ENCODE measurements at places on chromosomes 12 and 14.

GRCh38 chr14:34436960-34437728 is 24.9 kb downstream of the SPTSSA start:
- DNase-seq = no peak

DNA sequence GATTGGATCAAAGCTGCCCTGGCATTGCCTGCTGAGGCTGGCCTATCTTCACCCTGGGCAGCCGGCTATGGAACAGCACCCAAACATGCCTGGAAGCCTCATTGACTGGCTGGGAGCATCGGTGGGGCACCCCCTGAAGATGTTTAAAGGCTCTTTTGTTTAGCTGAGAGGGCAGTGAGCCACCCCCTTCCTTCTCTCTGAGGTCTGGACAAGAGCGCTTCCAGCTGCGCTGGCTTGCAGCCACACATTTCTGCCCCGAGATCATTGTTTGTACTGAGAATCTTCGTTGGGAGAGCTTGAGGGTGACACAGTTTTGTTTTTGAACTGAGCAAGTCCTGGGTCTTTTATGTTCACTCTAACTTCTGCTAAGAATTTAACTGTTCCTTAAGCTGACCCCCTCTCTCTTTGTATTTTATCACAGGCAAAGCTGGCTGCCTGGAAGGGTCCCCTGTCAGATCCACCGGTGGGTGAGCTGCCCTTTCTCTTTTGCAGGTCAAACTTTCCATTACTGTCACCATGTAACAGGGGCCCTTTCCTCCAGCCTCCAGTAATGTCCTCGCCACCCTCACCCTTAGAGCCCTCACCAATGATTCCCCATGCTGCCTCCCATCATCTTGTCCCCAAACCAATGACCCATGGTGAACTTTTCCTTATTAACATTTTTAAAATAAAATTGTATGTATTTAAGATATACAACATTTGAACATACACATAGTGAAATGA is 212.2 kb downstream of the KIF26A start:
- no peak for DNase-seq

GRCh38 chr14:24422694-24423601 is 6.5 kb downstream of the CBLN3 start:
- no peak for DNase-seq

DNA sequence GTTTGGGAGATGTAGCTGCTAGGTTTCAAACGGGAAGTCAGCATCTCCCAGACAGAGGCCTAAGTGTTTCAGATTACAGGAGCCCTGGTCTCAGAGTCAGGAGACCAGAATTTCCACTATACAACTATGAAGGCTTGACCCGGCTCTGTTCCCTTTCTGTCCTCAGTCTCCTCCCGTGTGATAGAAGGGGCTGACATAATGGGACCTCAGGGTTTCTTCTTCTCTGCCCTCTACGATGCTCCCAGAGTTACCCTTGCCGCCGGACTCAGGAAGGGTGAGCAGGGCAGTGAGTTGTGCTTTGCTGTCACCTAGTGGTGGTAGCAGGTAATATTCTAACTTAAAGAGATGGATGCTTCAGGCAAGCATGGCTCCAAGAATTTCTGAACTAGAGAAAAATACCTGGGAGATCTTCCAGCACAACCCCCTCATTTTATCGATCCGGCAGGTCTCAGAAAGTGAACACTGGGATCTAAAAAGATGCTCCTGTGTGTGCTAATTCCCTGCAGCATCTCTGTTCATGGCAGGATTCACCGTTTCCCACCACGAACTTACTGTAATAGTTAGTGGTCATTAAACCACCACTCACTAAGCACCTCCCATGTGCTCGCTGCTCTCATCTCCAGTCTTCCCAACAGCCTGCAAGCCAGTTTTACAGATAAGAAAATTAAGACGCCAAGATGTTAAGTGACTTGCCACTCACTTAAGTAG is 84.4 kb downstream of the VWF start:
- peak; percentile 45 for DNase-seq

- no peak for DNase-seq
Observed at GRCh38 chr12:97805146-97805545, 342.5 kb downstream of the RMST start.

GRCh38 chr12:110037315-110037714 is 11.0 kb downstream of the C12orf76 start:
- no peak for DNase-seq

DNA sequence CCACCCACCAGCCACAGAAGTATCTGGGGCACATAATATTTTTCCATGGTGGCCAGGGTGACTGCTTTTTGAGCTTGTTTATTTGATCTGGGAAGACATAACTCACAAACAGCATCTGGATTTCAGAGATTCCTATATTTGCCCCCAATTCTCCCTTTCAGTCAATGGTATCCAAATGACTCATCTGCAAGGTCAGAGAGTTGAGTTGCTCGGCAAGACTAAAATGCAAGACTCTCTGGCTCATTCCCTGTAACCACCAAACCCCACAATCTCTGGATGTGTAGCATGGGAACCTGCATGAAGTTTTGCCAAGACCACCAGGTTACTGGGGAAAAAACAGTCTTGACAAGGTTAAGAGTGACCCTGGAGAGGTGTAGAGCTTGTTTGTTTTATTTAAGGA is 174.9 kb upstream of the FAR2 start:
- no peak for DNase-seq

GRCh38 chr12:56766535-56766934 is 3.4 kb downstream of the HSD17B6 start:
- DNase-seq = no peak

DNA sequence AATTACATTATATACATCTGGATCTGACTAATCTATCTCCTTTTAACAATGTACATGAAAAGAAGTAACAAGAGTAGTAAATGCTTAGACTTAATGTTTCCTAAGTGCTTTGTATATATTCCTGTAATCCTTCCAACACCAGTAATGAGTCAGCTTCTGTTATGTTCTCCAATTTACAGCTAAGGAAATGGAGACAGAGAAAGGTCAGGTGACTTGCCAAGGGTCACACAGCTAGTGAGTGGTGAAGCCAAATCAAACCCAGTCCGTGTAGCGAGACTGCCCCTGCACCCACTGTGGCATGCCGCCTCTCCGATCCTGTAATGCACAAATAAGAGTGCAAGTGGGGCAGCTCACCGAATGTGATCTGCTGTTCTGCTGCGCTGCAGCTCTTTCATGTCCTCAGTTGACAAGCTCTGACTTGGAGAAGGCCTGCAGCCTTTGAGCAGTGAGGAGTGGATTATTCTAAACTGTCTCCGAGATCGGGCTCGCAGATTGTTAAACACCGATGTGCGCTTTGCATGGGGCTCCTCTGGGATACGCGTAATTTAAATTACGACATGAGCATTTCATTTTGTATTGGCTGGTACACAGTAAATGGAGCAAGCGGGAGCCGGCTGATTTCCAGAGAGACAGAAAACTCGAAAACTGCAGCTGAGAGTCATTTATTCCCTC is 65.1 kb upstream of the KTN1 start:
- DNase-seq = no peak

DNA sequence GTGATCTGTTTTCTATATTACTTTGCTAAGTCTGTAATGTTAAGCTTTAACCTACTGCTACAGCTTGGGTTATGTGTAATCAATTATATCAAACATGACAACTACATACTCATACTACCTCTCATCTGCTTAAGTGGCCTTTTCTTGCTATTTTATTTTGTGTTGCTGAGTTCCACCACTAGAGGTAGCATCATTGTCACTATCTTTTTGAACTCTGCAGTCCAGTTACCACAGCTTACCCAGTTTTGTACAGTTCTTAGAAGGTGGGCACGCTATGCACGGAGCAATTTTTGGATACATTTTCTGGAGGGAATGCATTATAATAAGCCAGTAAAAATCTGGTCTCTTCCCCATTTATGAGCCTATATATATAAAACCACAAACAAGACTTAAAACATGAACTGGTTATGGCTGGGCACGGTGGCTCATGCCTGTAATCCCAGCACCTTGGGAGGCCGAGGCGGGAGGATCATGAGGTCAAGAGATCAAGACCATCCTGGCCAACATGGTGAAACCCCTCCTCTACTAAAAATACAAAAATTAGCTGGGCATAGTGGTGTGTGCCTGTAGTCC is 48.5 kb downstream of the SAV1 start:
- no peak for DNase-seq

GRCh38 chr12:77979597-77980250 is 149.0 kb downstream of the NAV3 start:
- no peak for DNase-seq

DNA sequence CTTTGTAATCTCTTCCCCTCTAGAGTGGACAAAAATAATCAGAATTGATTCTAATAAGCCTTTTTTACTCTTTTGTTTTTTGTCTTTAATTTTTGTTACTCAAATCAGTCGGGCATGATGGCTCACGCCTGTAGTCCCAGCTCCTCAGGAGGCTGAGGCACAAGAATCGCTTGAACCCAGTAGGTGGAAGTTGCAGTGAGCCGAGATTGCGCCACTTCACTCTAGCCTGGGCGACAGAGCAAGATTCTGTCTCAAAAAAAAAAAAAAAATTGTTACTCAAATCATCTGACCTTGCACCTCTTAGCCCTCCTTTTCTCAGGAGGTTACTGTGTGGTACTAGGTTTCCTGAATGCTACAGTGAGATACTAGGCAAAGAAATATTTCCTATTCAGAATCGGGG is 280.6 kb downstream of the PDZRN4 start:
- no peak for DNase-seq

DNA sequence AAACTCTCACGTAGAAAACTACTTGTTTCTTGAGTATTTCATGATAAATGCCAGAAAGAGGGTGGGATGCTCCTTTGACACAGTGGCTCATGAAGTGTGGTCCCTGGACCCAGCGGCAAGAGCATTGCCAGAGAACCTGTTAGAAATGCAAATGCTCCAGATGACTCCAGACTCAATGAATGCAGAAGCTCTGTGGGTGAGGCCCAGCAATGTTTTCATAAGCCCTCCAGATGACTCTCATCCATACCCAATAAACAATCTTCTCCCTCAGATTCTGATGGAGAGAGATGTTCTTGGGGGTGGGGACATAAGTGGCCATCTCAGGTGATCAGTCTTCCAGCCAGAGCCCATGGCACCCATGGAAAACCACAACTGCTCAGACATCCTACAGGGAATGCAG is 88.9 kb downstream of the SMOC1 start:
- no peak for DNase-seq

- DNase-seq = no peak
Observed at GRCh38 chr12:70540996-70541395, 96.2 kb downstream of the PTPRB start.

DNA sequence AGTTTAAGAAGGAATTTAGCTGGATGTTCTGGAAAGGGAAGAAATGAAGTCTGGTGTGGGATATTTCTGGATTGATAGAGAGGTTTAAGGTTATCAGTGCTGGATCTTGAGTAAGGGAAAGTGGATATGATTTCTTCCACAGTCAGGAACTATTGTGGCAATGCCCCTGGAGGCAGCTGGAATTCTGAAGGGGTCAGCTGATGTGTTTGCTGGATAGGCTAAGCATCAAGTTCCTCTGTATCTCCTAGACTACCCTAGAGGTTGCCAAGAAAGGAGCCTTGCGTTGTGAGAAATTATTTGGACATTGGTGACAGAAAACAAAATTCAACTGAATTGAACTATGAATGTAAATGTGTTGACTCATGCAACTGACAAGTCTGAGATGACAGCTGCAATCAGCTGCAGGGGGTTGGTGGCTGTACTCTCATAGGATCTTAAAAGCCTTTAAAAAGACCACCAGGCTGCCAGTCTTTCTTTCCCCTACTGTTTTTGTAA is 244.4 kb downstream of the ATXN7L3B start:
- DNase-seq = no peak

DNA sequence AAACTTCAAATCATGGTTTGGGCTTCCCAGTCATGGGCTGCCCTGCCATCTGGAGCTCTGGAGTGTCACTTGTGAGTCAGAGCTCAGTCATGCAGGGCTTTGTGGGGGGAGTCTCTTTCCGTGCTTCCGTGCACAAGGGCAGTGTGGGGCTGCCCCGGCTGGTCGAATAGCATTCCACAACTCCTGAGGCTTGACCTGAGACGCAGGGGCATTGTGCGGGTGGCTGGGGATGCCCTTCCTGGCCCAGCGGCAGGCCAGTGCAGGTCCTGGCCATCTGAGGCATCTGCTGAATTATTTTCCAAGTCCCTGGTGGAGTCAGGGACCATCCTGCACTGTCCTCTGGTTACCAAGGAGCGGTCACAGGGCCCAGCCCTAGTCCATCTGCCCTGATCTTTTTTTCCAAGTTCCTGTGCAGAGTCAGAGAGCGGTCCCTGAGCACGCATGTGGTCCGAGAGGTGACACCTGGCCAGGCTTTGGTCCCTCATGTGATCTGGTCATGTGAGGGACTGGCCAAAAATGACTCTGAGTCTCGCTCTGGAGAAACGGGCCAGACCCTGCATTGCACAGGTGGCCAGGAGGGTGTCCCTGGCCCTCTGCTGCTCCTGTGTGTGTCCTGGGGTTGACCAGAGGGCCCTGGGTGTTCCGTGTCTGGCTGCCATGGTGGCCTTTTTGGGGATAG is 167.0 kb upstream of the ALG10B start:
- no peak for DNase-seq

DNA sequence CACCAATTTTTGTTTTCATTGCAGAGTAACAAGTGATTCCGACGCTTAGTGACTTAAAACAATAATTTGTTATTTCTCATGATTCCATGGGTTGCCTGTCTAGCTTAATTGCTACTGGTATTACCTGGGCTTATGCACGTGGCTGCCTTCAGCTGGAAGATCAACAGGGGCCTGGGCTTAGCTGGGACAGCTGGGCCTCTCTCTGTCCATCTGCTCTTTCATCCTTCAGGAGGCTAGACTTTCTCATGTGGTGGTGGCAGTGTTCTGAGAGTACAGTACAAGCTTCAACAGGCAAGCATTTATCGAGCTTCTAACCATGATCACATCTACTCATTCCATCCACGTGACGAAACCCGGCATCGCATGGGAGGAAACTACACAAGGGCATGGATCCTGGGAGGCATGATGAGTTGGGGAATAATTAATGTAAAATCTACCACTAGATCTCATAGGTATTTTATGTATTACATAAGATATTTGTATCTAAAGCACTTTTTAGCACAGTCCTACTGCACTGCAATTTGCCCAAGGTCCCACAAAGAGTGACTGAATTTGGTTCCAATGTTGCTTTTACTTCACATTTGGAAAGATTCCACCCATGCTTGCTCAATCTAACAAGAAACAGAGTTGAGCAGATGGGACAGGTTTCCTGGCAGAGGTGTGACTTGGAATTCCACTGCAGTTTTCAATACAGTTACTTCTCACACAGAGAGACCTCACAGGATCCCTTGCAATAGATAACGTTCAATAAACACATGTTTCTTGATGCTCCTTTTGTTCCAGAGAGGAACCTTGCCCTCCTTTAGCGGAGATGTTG is 153.1 kb upstream of the FRMD6 start:
- DNase-seq = no peak

- no peak for DNase-seq
Observed at GRCh38 chr12:5956987-5957386, 11.9 kb upstream of the ANO2 start.

GRCh38 chr12:20367583-20368113 is 689 bp upstream of the PDE3A start:
- DNase-seq = no peak

- no peak for DNase-seq
Observed at GRCh38 chr12:79071498-79071897, 206.9 kb downstream of the SYT1 start.

GRCh38 chr14:77950371-77951063 is 150.6 kb downstream of the ADCK1 start:
- no peak for DNase-seq
